ENCODE measurements at places on chromosomes 13 and 19. TPM values are rescaled to one million over a fixed set of nuclear protein-coding genes. Genes with fewer than 3 reads are reported as not detected.

DNA sequence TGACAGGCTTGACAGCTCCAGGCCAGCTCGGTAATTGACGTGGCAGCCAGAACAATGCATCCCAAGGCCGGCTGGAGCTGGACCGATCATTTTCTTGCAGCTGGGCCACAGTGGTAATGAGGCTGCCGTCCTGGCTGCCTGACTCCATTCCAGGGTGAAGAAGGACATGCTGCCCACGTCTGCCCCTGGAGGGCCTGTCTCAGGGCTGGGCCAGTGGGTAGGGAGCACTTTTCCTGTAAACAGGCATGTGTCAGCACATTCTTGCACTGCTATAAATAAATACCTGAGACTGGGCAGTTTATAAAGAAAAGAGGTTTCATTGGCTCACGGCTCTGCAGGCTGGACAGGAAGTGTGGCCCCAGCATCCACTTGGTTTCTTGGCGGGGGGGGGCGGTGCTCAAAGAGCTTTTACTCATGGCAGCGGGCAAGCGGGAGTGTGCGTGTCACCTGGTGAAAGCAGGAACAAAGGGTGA is 38.1 kb upstream of the KCTD15 start:
- no peaks in the 10 kb centered on the region for H3K36me3 ChIP-seq
- no peaks in the 10 kb centered on the region for H3K27me3 ChIP-seq
- H3K27ac ChIP-seq, result no peak overlapping the region
- peak; percentile 63 for DNase-seq
- no peaks in the 10 kb centered on the region for H3K4me1 ChIP-seq

DNA sequence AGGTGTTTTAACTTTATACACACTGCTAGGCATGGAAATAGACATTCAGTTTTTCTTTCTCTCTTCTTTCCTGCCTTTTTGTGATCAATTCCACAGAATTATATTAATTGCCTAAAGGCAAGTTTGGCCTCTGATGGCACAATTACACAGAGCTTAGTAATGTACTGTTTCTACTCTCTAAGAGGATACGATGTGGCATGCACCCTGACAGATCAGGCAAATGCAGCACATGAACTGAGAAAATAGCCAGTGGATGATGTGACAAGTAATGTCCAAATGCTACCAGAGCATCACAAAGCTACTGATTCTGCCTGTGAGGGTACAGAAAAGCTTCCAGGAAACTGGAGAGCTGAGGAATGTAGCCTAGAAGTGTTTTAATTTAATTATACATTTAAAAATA is 233.8 kb upstream of the PRR20A start:
- DNase-seq, result no peak
- H3K36me3 ChIP-seq, result no peaks in the 10 kb centered on the region
- H3K27ac ChIP-seq, result no peak overlapping the region
- H3K4me3 ChIP-seq, result no peak overlapping the region
- H3K27me3 ChIP-seq, result no peaks in the 10 kb centered on the region

DNA sequence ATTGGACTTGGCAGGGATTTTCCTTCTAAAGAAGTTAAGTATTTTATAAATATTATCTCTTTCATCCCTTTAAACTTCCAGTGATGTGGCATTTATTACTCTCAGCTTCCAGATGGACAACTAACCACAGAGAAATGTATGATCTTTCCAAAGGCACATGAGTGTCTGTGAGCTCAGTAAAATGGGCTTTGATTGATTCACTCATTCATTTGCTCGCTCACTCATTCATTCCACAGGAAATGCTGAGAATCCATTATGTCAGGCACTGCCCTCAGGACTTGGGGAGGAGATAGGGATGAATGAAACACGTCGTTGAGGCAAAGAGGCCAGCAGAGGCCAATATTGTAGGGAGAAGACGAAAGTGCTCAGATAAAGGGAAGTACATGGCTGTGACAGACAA is 359.3 kb downstream of the EFNB2 start:
- H3K4me1 ChIP-seq, result no peaks in the 10 kb centered on the region
- no peaks in the 10 kb centered on the region for H3K36me3 ChIP-seq
- DNase-seq, result no peak
- H3K27ac ChIP-seq, result no peak overlapping the region
- no peaks in the 10 kb centered on the region for H3K27me3 ChIP-seq

DNA sequence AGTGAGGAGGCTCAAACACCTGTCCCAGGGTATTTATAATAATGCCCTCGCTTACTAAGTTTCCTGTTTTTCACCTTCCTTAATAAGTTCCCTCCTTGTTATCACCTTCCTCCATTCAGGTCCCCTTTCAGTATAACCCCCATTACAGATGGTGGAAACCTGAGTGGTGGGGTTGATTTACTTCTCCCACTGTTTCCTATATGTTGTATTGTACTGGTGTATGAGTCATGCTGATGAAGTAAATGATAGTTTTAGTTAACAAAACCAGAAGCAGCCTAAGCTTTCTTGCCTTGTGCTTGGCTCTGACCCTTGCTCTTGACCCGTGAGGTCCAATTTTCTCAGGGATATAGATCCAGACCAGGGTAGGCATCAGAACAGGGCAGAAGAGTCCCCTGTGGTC is 22.3 kb upstream of the TNFSF11 start:
- DNase-seq, result no peak
- H3K4me3 ChIP-seq, result no peak overlapping the region
- H3K27me3 ChIP-seq, result no peaks in the 10 kb centered on the region
- H3K4me1 ChIP-seq, result no peaks in the 10 kb centered on the region
- H3K27ac ChIP-seq, result no peak overlapping the region

KLK7 gene
- total RNA-seq, result 0.55 TPM

CFAP97D2 gene
- 1.5 TPM for total RNA-seq

CYP4F8 gene
- not detected for total RNA-seq
